ENCODE measurements at places on chromosomes 1 and 21. TPM values are rescaled to one million over a fixed set of nuclear protein-coding genes. Genes with fewer than 3 reads are reported as not detected.

LORICRIN gene
- not detected for total RNA-seq

HTR6 gene
- not detected for total RNA-seq

PADI3 gene
- total RNA-seq, result 2.0 TPM

CYP4Z1 gene
- total RNA-seq, result not detected

GCSAML gene
- not detected for total RNA-seq

HMCN1 gene
- total RNA-seq, result 26.4 TPM

TDRD5 gene
- 0.09 TPM for total RNA-seq

DNA sequence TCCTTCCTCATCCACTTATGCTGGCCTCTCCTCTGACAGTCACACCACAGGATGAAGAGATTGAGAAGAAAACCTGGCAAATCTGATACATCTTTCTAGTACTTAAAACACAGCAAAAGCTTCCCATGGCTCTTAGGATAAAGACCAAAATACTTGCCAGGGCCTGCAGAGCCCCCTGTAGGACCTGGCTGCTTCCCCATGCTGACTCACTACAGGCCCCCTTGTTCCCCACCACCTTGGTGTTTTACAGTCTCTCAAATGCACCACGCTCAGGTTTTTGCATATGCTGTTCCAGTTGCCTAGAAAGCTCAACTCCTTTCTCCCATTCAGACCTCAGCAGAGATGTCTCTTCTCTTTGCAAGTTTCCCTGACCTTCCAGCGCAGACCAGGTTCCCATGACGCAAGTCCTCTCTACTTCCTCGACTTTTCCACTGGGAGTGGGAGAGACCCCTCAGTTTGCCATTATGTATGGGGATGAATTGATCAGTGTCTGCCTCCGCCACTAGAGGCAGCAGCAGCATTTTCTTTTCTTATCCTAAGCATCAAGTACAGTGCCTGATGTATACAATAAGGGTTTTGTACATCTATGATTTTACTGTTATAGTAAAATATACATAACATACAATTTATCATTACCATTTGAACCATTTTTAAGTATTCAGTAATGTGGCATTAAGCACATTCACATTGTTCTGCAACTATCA lies 113.8 kb upstream of the C8B start:
- no peak for DNase-seq

DNA sequence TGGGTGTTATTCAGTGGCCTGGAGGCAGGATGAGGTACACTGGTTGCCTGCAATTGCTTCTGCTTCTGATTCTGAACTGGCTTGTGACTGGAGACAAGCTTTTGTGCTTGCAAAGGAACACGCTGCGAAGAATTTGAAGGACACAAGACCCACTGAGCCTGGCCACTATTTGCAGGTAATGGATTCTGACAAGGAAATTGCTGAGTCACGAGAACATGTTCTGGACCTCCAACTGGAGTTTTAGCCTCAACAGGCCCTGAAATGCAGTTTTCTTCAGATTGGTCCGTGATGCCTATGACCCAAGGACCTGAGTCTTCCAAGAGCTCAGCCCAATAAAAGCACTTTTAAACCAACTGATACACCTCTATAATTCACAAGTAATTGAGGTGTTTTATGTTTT lies 4.6 kb downstream of the RAB3GAP2 start:
- DNase-seq, result no peak

DNA sequence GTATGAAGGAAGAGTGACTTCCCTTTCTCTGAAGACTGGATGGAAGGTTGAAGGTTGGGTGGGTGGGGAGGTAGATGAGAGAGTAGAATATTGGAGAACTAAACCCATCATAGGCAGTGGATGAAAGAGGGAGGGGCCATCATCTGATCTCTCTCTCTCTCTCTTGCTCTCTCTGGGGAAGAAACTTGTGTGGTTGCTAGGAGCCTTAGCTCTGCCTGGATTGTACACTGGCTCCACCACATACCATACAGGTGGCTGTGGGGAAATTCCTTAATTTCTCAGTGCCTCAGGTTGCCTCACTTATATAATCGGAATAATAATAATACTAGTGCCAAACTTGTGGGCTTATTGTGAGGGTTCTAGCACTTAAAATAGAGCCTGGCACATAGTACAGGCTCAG lies 9.5 kb downstream of the XCL1 start:
- DNase-seq, result no peak

GRCh38 chr1:208221291-208221622 lies 22.9 kb downstream of the PLXNA2 start:
- no peak for DNase-seq

- DNase-seq, result peak; percentile 57
These were observed 38.8 kb upstream of the RASAL2 start for GRCh38 chr1:178055093-178055492.

DNA sequence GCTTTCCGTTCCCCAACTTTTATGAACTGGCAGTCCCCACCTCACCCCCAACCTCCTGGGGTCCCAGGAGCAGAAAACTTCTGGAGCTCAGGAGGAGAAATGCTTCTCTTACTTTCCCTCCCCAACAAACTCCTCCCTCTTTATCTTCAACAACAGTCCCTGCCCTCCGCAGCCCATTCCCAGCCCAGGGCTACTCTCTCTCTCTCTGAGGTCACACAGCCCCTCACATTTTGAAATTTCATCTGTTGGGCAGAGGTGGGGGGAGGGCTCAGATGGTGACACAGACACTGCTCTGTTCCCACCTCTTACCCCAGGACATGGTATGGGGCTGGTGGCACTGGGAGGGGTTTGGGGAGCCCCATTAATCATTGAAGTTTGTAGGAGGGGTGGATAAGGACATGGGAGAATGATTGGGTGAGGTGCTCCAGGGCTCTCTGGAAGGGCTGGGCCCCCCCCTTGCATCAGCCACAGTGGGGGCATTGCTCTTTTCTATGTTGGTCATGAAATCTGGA lies 6.0 kb downstream of the PIK3CD start:
- DNase-seq, result no peak

GRCh38 chr21:24197923-24198322 lies 1409.4 kb downstream of the MRPL39 start:
- no peak for DNase-seq

GRCh38 chr21:15080526-15080925 lies 15.7 kb upstream of the NRIP1 start:
- no peak for DNase-seq

DNA sequence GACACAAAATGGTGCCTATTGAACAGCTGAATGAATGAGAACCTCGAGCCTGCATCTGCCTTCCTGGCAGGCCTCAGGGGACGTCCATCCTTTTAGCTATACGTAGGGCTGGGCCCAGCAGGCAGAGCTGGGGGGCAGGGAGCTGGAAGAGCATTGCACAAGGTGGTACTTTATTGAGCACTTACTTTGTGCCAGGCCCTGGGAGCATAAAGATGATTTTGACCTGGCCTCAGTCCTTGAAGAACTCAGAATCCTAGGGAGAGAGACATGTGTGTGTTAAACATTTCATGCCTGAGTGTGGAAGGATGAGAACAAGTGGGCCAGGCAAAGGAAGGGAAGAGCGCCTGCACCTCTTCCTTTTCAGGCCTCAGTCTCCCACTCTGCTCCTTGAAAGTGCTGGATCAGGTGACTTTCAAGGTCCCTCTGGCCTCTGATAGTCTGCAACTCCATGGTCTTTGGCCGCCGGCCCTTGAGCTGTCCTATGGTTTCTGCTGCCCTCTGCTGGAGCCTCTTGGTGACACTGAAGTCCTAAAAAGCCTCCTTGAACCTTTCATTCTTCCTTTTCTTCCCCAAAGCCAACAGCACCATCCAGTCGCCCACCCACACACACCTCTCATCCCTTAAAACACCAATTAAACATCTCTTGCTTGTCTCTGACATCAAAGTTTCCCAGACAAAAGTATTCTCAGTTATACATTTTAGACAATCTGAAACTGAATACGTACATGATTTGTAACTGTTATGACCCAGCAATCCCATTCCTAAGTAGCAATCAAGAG lies 3.5 kb upstream of the PEAR1 start:
- peak; percentile 89 for DNase-seq

DNA sequence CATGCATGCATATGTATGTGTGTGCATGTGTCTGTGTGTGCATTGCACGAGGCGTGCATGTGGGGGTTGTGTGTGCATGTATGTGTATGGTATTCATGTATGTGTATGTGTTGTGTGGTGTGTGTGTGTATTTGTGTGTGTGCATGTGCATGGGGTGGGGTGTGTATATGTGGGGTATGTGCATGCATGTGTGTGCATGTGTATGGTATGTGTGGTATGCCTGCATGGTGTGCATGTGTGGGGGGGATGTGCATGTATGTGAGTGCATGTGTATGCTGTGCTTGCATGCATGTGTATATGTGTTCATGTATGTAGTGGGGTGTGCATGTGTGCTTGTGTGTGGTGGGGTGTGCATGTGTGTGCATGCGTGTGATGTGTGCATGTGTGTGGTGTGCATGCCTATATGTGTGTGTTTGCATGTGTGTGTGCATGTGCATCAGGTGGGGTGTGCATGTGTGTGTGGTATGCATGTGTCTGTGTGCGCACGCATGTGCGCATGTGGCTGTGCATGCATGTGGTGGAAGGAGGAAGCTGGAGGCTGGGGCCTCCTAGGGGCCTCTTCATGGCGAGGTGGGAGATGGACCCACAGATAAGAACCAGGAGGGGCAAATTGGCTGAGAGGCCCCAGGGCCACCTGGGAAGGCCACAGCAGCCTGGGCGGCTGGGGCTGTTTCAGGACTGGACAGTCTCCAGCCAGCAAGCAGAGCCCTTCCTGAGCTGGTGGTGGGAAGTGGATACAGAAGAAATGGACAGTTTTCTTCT lies 35.9 kb upstream of the ARF1 start:
- DNase-seq, result no peak

DNA sequence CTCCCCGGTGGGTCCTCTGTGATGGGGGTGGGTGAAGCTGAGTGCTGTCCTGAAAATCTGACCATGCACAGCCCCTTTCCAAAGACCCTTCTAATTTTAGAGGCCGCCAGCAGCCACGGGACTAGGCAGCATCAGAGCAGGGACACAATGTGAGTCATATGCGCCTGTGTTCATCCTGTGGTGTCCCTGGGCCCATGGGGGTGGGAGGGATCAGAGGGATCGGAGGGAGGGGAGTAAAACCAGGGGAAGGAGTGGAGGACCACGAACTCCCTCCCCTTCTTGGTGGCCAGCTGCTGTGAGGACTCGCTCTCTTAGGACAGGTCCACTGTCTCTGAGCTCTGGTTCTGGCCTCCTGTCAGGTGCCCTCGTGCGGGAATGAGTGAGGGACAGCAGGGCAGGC lies 61.5 kb downstream of the ADARB1 start:
- DNase-seq, result no peak

- peak; percentile 27 for DNase-seq
These were observed 711.2 kb downstream of the MRPL39 start for GRCh38 chr21:24895885-24896734.

DNA sequence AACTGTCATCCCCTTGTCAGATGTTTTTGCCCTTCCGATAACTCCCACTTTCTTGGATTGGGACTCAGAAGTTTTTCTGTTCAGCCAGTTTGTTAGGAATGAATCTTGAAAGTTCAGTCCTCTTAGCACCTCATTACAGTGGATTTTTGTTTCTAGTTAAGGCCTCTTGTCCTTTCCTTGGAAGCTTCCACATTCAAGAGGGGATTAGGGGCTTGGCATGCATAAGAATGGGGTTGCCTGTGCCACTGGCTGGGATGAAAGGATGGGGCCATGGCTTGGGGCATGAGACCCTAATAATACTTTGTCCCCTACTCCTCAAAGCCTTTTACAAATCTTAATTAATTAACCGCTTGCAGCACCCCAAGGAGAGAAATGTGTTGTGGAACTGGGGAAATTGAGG lies 2.4 kb upstream of the DHDDS start:
- peak; percentile 92 for DNase-seq

DNA sequence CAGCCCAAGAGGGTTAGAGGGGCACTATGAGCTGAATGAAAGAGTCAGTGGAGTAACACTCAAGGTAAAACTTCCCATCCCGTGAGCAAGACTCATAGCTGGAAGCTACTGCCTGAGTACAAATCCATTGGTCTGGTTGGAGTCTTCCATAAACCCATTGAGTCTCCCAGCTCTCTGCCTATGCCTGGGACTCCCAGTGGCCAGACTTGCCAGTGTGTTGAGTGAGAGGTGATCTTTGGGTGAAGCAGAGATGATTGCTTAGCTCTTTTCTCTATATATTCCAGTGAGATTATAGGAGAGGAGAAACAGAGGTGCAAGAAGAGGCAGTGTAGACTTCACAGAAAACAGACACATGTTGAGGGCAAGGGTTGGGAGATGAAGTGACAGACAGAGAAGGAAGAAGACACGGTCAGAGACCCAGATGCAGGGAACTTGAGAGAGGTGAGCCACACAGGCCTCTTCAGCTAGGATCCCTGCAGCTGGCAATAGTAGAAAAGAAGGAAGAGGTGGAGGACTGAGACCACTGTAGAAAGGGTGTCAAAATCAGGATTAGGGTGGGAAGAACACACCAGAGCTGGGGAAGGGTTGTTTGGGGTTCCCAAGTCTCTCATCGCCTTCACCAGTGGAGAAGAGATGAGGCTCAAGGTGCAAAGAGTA lies 3.7 kb downstream of the FOXD2 start:
- DNase-seq, result no peak

GRCh38 chr1:7743346-7743745 lies 27.8 kb upstream of the VAMP3 start:
- no peak for DNase-seq

DNA sequence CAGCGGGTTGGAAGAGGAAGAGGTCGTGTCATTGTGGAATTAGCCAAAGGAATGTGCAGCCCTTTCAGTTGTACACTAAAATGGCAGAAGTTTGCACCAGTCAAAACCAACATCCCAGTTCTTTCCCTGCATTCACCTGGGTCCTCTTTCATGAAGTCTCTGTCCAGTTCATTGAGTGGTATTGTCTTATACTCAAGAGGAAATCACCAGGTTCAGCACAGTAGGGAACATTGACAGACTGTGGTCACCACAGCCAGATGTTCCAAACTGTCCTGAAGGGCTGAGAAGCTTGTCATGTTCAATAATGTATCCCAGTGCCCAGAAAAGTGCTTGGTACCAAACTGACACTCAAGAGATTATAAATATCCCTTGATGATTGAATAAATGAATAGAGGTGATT lies 131.6 kb downstream of the GLUL start:
- no peak for DNase-seq

DNA sequence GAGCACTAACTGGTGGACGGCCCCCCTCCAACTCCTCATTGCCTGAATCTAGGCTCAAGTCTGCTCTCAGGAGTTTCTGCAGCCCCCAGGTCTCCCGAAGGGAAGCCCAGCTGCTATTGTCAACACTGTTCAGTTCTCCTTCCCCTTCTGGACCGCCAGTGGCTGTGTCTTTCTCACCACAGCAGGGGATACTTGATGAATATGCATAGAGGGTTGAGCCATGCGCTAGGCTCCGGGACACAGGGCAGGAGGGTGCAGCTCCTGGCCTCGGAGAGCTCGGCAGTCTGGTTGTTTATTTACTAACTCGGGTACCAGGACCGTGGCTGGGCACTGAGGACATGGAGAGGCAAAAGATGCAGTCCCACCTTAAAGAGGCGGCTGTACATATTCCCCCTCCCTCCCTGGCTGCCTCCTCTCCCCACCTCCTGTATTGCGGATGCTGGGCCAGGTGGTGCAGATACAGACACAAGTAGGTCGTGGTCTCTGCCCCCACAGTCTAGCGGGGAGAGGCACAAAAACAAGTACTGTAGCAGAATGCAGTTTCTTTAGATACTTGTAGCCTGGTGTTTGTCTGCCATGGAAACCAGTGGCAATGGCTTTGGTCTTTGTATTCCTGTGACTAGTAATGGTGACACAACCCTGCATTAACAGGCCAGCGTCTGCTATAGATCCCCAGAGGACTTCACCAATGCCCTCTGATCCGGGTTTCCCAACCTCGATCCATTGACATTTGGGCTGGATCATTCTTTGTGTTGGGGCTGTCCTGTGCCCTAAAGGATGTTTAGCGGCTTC lies 26.2 kb downstream of the ARHGEF10L start:
- DNase-seq, result peak; percentile 54

- DNase-seq, result no peak
These were observed 477 bp downstream of the ICMT start for GRCh38 chr1:6235296-6235677.
